Pancreas (tissue), 10 donors: ENCODE measurements at places on chromosomes 16 and 17. TPM values are rescaled to one million over a fixed set of nuclear protein-coding genes. Genes with fewer than 3 reads are reported as not detected.
A peak's percentile ranks its signal among the peaks of the same experiment; 100 is the strongest.

APOBR gene
- 0.58 TPM for total RNA-seq

KRT17 gene
- 1.4 TPM for total RNA-seq

CCL16 gene
- total RNA-seq, result not detected

- DNase-seq, result no peak
Observed at GRCh38 chr17:17080781-17081180, 38.5 kb downstream of the MPRIP start.

GRCh38 chr16:69366431-69366830 lies 14.8 kb upstream of the TMED6 start:
- no peak for DNase-seq

- DNase-seq, result no peak
Observed at GRCh38 chr16:81545470-81546250, 101.1 kb downstream of the CMIP start.

- DNase-seq, result no peak
Observed at GRCh38 chr17:66474258-66474657, 171.8 kb downstream of the PRKCA start.

DNA sequence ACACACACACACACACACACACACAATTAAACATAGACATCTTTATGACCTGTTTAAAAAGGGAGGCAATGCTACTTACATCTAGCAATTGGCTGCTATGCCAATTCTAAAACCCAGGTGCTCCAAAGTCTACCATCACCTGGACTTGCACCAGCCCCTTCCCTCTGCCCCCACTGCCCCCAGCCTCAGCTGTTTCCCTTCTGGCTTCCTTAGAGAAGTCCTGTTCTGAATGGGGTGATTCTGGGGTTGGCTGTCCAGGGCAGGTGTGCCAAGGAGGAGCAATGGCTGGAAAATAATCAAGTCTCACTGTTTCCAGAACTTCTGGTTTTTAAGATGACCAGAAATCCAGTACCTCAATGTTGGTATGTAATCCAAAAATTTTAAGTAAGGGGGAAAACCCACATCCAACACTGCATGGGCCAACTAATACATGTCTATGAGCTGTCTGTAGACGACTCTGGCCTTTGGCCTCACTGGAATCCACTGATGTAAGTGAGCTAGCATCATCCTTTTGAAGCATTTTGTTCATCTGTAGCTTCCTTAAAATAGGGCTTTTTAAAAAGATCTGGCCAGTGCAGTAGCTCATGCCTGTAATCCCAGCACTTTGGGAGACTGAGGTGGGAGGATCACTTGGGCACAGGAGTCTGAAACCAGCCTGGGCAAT lies 2.1 kb downstream of the IFT20 start:
- DNase-seq, result no peak

DNA sequence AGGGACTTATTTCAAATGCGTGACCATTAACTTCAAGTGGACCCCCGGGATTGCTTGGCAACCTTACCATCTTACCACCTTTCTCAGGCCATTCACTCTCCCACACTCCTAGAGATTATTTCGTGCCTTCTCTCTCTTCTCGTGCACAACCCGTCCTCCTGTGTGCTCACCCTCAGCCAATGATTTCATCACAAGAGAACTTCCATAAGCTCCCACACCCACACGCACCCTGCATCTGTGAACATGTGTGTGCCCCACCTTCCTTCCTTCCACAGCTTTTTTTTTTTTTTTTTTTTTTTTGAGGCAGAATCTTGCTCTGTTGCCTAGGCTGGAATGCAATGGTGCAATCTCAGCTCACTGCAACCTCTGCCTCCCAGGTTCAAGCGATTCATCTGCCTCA lies 27.4 kb upstream of the CDH3 start:
- DNase-seq, result no peak

DNA sequence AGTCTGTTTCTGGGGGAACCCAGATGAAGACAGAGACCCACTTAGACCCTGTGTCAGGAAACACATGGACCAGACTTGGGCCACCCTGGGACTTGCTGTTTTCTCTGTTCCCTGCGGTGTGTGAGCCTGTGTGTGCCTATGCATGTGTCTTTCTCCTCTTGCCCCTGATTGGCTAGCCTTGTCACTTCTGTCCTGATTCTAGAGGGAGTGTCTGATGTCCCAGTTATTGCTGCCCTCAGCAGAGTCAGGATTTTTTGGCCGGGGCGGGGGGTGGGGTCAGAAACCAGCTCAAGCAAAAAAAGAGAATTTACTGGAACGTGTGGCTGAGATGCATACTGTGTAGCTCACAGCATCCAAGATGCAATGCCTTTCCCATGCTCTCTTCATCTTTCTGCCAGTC lies 30.5 kb downstream of the PLCG2 start:
- DNase-seq, result no peak

DNA sequence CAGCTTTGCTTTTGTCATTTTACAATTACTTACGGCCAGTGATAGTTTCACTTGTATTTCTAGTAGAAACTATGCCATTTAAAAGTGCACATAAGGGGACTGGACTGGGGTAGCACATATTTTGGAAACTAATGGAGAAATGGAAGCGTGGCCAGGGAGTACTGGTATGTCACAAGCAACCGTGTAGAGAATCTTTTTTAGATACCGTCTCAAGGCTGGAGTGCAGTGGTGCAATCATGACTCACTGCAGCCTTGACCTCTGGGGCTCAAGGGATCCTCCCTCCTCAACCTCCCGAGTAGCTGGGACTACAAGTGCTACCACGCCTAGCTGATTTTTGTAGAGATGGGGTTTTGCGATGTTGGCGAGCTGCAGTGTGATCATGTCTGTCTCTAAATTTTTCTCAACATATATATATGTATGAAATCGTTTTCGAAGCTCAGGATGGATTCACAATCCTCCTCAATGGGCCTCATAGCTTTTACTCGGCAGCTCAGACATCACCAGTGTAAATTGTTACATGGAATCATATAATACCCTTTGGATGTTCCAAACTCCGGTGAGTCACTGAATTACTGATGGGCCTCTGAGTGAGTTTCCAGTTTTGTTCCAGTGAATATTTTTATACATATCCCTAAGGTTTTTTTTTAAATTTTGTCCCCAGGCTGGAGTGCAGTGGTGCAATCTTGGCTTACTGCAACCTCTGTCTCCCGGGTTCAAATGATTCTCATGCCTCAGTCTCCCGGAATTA lies 51.7 kb downstream of the ZNF778 start:
- DNase-seq, result no peak

GRCh38 chr17:73228748-73229236 lies 32.9 kb downstream of the CPSF4L start:
- peak; percentile 72 for DNase-seq

DNA sequence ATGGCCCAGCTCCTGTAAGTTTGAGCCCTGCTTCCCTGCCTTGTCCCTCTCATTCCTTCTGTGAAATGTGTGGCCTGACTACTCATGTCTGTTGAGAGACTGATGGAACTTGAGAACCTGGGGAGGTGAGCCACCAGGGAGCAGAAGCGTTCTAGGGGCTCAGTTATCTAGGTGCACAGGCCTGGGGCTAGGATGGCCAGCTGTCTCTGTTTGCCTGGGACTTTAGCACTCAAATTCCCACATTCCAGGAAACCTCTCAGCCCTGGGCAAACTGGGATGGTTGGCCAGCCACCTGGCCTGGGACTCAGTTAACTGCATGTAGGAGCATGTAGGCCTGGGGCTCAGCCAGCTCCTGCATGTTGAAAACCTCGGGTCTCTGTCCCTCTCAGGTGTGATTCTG lies 9.3 kb upstream of the EPN3 start:
- DNase-seq, result no peak

DNA sequence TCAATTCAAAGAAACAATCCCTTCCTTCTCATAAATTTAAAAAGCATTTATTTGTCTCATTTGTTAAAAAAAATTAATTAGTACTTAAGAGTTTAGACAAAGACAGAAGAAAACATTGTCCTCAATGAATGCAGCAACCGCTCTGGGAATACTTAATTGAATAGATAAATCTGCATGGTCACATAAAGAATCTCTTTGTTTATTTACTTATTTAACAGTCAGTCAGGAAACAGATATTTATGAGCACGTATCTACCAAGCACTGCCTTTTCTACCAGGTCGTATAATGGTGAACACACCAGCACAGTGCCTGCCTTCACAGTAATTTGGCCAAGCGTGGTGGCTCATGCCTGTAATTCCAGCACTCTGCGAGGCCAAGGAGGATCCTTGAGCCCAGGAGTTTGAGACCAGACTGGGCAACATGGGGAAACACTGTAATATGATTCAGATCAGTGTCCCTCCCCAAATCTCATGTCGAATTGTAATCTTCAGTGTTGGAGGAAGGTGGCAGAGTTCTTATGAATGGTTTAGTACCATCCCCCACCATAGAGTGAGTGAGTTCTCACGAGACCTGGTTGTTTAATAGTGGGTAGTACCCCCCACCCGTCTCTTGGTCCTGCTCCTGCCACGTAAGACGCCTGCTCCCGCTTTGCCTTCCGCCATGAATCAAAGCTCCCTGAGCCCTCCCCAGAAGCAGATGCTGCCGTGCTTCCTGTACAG lies 8.1 kb downstream of the WIPI1 start:
- DNase-seq, result no peak

GRCh38 chr17:43740541-43740940 lies 18.1 kb downstream of the SOST start:
- no peak for DNase-seq

- DNase-seq, result no peak
Observed at GRCh38 chr16:81142864-81143263, 46.7 kb upstream of the GCSH start.

- DNase-seq, result no peak
Observed at GRCh38 chr17:82013341-82013740, 9.3 kb downstream of the CENPX start.
